NCI-H2029 treated with DMSO at 0.1 percent for 48 hours (cell line): ENCODE measurements at places on chromosomes 1 and 21.

GRCh38 chr21:29289317-29289716 lies 9.4 kb upstream of the BACH1 start:
- no peak for DNase-seq

DNA sequence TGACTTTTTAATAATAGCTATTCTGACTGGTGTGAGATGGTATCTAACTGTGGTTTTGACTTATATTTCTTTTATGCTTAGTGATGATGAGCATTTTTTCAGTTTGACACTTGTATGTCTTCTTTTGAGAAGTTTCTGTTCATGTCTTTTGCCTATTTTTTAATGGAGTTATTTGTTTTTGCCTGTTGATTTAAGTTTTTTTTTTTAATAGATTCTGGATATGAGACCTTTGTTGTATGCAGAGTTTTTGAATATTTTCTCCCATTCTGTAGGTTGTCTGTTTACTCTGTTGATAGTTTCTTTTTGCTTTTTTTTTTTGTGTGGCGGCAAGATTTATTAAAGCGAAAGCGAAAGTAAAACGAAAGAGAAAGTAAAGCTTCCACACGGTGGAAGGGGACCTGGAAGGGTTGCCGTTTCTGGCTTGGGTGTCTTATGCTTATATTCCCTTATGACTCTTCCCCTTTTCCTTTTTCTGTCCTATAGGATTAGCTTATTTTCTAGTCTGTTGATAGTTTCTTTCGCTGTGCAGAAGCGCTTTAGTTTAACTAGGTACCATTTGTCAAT lies 67.6 kb downstream of the TBX19 start:
- no peak for DNase-seq

DNA sequence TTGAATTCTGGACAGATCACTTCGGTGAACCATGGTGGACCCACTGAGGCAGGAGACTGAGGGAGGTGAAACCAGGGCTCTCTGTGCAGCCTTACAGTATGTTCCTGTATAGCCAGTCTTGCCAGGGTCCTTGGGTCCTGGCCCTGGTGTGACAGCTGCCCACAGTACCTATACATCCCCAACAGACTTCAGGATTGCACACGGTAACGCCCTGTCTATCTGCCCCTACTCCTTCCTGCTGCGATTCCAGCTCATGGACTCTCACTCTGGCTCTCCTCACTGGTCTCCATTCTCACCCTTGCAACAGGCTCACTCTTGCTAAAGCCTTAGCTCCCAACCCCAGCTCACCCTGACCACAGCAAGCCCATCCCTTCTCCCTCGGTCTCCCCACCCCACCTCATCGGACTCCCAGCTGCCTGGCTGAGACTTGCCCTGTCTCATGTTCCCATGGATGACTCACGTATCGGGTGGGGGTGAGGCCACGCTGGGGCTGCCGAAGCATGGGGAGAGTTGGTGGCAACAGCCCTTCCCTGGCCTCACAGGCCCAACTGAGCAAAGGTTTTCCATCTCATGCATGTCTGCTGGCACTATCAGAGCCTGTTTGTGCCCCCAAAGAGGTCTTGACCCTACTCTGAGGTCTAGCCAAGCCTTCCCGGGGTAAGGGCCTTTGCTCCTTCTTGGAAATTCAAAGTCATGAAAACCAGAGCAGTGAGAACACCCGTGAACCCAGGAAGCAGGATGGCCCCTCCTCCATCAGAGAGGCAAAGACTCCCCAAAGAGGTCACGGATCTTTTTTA lies 7.1 kb downstream of the PHLDA3 start:
- DNase-seq, result no peak

- DNase-seq, result no peak
Measured at GRCh38 chr1:183812686-183813569, 8.0 kb downstream of the RGL1 start.

- no peak for DNase-seq
Measured at GRCh38 chr1:214318356-214318755, 37.4 kb downstream of the SMYD2 start.

DNA sequence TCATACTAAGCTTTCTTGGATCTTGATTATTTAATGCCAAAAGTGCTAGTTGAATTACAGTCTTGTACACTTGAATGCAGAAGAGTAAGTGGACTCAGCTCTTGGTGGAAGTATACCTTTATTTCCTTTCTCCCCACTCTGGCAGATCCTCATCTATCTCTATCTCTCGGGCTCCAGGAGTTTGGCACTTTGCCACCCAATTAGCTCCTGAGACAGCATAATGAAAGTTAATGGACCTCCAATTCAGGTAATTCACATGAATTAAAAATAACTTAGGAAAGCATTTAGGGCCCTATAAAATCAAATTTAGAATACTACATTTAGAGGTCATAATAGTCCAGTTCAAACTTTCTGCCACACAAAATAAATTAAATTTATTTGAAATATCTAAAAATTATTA lies 67.4 kb downstream of the OLFM3 start:
- DNase-seq, result no peak

GRCh38 chr1:65773391-65774123 lies 19.1 kb upstream of the PDE4B start:
- no peak for DNase-seq

- no peak for DNase-seq
Measured at GRCh38 chr1:108816049-108816893, 40.6 kb downstream of the AKNAD1 start.

- DNase-seq, result no peak
Measured at GRCh38 chr1:178609015-178609414, 96.1 kb downstream of the TEX35 start.

DNA sequence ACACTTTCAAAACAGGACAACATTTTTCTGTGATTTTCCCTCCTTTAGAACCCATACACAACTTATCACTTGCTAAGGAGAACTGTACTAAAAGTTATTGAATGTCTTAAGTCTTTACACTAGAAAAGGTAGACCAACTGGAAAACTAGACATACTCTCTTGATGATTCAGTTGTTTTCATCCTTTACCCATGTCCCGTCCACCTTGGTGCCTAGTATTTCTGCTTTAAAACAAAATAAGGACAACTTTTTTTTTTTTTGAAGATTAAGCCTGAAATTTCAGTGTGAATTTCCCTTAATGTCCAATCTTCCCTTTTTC lies 4.5 kb downstream of the CDKN2C start:
- DNase-seq, result no peak

- DNase-seq, result no peak
Measured at GRCh38 chr21:36282568-36283230, 37.3 kb upstream of the MORC3 start.
